ENCODE measurements at places on chromosomes 2 and 18.

DNA sequence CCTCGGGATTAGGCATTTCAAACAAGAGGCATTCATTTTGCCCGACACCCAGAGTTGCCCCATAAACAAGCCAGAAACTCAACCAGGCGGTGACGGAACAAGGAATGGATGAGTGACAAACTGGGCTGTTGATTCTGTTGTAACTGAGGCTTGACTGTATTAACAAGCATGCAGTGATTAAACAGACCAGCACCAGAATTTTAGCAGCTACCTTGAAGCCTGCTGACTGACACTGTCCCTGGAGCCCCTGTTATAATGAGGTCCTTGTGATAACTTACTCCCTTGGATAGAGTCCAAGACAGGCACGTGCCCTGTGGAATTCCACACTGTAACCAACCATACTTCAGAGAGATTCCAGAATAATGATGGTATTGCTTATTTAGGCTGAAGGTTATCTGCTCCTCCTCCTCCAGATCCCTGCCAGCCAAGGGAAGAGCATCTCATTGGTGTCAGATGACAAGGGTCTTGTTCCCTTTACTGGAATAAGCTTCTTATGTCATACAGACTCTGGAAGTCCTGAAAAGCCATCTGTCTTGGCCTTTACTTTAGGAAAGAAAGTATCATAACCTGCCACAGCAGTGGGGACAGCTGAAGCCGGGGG, 97.1 kb upstream of the RMDN2 start:
- DNase-seq: no peak

GRCh38 chr2:241224018-241224850, 35.8 kb downstream of the ANO7 start:
- no peak for DNase-seq

DNA sequence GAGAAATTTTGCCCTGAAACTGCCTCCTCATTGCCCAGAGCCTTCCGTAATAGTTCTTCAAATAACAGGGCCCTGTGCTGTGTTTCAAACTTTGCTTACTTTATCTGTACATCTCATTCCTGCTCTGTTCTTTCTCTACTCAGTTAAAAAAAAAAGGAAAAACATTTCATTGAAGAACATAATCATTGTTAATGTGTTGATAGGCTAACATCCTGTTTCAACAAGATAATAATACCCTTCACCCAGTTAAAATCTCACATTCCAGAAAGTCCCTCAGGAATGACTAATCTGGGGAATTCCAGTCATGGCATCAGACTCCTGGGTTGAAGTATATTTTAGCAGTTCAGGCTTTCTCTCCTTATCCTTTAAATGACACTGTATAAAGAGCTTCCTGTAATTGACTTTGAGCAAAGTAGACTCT, 45.6 kb upstream of the ITGAV start:
- DNase-seq: no peak

DNA sequence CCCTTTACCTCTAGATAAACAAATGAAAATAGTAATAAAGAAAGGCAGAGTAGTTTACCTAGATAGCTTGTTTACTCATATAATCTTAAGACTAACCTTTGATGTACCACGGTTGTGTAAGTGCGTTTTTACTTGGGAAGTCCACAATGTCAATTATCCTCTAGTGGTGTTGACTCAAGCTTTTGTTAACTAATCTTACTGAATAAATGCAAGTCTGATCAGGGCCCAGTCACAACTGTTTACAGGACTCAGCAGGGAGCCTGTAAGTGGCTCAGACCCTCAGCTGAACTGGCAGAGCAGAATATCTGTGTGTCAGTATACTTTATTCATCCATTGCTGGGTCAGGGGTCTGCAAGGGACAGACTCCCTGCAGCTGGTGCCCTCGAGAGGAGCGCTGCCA, 98.1 kb upstream of the ACAA2 start:
- no peak for DNase-seq

GRCh38 chr18:60277855-60278480, 94.6 kb downstream of the MC4R start:
- DNase-seq: no peak

- DNase-seq: peak; percentile 24
Measured at GRCh38 chr2:10382354-10383061, 65.6 kb downstream of the ODC1 start.

- no peak for DNase-seq
Measured at GRCh38 chr2:30931841-30932407, 124.7 kb upstream of the CAPN13 start.

DNA sequence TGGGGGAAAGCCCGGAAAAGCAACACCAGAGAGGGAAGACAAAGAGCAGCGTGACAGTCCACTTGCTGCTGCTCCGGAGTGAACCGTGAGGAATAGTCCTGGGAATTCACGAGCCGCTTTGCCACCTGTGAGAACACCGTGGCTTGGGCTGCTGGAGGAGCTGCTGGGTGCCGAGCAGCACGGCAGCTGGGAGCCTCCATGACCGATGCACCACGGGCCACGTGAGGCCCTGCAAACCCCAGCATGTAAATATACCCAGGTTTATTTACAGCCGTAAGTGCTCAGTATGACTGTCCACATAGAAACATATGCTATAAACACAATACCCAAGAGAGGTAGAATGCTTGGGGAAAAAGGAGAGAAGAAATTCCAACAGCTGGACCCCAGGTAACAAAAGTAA, 65.1 kb downstream of the SMIM21 start:
- DNase-seq: no peak

- DNase-seq: no peak
Measured at GRCh38 chr2:11910971-11911370, 164.5 kb downstream of the LPIN1 start.

GRCh38 chr2:104528101-104528500, 325.8 kb upstream of the POU3F3 start:
- no peak for DNase-seq

- DNase-seq: no peak
Measured at GRCh38 chr18:71673954-71674353, 870.2 kb downstream of the CBLN2 start.

DNA sequence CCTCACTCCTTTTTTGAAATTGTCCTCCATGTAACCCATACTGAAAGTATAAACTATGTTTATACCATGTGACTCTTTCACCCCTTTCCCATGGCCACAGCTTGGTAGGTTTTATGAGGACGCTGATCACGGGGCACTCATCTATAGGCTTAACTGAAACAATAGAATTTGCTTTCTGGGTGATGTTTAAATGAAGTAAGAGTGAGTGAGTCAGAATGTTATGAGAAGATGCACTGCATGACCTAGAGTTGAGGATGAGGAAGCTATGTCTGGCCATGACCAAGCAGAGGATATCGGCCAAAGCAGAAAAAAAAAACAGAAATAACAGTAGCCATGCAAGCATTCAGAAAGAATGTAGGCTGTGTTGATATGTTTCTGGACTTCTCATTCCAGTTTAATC, 34.9 kb downstream of the SCN1A start:
- DNase-seq: no peak

DNA sequence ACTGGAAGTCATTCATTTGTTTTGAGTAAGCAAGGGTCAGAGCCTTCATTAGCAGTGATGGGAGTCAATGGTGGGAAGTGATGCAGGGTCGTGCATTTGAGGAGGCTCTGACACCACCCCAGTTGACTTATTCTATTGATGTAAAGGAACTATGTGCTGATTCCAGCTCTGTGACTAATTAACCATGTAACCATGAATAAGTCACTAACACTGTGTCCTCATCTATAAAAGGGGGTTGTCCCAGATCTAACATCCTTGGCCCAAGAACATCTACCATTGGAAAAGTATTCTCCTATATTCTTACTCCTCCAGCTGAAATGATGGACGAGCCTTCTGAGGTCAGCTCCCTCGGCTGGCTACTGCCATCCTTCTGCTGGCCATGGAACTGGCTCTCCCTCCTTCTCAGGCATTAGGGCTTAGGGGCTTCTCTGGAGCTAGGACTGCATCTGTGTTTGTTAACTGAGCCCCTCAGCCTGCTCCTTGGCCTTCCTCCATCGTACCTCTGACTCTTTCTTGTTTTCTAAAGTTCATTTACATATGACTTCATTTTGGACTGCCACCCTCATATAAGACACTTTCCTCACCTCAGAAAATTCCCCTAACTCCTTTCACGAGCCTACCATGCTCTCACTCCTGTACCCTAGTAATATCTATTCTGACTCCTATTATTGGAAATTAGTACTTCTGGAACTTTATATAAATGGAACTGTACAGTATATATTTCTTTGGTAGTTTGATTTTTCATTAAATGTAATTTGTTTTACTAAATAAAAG, 115.5 kb downstream of the KCTD1 start:
- DNase-seq: no peak

- no peak for DNase-seq
Measured at GRCh38 chr2:99451280-99451679, 38.5 kb downstream of the REV1 start.

DNA sequence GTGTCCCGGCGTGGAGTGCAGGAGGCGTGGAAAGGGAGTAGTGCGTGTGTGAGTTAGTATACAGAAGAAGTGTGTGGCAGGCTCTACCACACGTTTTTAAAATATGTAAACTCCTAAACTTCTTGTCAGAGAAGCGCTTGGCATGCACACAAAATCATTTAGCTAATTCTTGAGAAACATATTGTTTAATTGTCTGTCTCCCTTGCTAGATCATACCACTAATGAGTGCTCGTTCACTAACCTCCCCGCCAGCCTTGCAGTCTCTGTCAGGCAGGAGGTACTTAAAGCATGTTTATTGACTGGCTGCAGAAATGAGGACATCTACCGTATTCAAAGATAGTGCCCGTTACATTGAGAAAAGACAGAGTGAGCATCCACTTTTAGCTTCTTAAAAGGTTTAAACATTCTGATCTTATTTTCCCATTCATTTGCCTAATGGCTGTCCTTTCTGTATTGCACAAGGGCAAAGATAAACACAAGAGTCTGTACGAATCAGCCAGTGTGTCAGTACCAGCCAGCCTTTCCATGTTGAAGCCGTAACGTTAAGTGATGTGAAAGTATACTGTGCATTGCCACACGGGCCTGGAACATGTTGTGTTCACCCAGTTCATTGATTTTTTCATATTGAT, 41.4 kb downstream of the TRAPPC12 start:
- DNase-seq: no peak

- DNase-seq: no peak
Measured at GRCh38 chr2:223880796-223881195, 43.4 kb upstream of the AP1S3 start.

- DNase-seq: no peak
Measured at GRCh38 chr18:46704189-46704588, 47.2 kb upstream of the LOXHD1 start.

DNA sequence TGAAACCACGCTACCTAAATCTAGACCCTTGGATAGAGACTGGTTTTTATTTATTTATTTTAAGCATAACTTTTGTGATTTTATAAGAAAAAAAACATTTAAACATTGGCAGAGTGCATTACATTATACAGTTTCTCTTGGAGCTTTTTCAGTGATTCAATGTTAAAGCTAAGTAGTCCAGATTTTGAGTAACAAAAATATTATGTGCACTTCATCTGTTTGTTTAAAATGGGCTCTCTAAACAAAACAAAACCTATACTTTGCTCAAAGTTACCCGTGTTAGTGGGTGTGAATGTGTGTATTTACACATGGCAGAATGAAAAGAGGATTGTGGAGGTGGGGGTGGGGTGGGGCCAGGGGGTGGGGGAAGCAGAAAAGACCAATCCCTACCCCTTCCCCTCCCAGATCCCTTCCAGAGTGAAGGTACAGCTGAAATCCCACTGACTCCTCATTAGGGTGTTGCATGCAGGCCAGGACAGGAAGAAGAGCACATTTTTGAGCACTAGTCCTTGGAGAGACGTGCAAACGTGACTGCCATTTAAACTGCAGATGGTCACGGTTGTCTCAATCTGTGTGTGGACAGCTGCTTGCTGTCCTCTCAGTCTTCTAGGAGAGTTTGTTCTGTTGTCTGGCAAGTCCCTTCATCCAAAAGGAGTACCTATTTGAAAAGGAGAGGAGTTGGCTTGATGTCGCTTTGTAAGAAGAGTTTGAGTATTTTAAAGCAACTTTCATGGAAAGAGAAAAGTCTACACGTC, 303.0 kb downstream of the ICOS start:
- no peak for DNase-seq

DNA sequence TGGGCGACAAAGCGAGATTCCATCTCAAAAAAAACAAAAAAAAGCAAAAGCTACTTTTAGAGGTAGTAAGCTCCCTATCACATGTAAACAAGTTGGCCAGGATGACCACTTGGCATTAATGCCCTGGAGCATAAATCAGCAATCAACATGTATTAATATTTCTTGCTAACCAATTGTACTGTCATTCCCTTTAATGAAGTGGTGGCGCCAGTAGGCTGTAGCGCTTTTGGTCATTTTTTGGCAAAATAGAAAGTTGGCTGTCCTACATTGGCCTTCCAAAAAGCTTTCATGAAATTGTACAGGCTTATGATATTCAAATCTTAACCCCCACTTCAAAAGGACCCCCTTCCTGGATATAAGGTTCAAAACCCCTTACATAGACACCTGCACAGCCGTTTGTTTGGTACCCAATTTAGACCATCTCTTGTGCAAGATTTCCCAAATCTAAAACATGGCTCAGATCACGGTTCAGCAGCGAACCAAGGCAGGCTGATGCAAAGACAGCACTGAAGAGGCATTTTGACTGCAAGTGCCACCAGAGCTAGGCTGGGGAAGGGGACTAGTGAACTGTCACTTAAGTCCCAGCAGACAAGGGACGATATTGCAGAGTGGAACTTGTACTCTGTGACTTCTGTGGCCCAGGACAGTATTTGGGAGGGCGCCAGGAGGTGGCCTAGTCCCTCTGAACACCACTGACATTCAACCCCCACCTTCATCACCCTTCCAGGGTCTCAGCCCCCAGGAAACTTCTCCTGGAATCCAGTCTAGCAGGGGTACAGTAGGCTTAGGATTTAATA, 31.9 kb downstream of the SMAD7 start:
- DNase-seq: no peak

DNA sequence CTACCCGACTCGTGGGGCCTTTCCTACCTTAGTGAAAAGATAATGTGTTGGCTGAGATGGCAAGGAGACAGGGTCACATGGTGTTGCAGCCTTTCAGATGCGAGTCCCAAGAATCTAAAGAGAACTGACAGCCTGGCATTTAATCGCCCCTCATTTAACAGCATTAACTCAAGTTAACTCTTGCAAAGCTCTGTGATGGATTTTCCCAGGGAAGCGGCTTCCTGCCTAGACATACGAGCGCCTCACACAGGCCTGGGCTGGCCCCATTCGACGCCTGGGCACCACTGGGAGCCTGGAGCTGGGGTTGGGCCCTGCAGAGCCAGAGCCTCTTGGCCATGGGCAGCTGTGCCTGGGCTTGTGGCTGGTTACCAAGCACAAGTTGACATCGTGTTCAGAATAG, 140.8 kb downstream of the SEPTIN10 start:
- DNase-seq: no peak
